ENCODE measurements at places on chromosomes 3 and 15.

DNA sequence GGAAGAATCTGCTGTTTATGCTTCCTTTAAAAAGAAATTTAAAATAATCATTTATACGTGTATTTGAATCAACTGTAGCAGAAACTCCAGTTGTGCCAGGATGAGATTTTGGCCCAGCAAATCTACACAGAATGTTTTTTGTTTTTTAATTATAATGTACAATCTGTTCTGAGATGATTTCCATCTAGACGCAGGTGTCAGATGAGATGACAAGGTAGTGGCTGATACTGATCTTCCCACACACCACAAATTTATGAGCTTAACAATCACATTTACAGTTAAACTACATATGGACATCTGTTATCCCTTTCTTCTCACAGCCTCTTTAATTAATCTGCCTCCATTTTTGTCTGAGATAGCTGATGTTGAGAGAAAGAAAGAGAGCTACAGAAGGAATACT, 23.6 kb downstream of the DCLK3 start:
- no peak for DNase-seq

DNA sequence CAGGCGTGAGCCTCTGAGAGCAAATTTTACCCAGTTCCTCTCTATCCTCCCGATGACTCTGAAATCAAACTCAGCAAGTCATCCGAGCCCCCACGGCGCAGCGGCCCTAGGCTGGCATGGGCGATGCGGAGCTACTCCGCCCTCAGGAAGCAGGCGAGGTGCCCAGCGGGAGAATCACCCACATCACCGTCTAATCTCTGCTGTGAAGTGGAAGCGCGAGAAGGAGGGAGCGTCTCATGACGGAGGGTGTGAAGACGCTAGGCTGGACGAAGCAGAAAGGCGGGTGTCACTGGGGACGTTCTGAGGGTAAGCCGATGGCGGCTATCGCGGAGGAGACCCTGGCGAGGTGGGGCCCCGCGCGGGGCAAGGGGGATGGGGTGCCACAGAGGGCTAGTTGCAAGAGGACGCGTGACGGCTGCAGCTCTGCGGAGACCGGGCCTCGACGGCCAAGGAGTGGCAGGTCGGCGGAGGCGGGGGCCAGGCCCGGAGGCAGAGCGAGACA, 9.1 kb upstream of the GNAI2 start:
- no peak for DNase-seq

- DNase-seq = no peak
These were observed 121.5 kb downstream of the OXNAD1 start for GRCh38 chr3:16386561-16386960.

- DNase-seq = no peak
These were observed 101.2 kb upstream of the KLF13 start for GRCh38 chr15:31225356-31225955.

- no peak for DNase-seq
These were observed 51.1 kb downstream of the SERP1 start for GRCh38 chr3:150495149-150495548.

GRCh38 chr3:117666325-117666724, 956.7 kb downstream of the TUSC7 start:
- DNase-seq = peak; percentile 52

DNA sequence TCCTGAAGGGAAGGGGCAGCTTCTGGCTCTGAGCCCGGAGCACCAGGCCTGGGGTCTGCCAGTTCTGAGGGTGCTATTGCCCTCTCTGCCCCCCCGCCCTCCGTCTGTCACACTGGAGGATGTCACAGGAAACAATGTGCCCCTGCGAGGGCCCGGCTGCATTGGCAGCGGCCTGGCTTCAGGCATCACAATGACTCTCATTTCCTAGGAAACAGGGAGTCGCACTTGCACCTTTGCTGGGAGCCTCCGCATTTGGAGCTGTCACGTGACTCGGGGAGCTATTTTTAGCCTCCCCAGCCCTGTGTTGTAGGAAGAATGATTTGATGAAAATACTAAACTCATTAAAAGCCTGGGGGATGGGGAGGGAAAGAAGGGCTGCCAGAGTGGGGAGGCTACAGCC, 518.9 kb downstream of the SHQ1 start:
- DNase-seq = peak; percentile 78

DNA sequence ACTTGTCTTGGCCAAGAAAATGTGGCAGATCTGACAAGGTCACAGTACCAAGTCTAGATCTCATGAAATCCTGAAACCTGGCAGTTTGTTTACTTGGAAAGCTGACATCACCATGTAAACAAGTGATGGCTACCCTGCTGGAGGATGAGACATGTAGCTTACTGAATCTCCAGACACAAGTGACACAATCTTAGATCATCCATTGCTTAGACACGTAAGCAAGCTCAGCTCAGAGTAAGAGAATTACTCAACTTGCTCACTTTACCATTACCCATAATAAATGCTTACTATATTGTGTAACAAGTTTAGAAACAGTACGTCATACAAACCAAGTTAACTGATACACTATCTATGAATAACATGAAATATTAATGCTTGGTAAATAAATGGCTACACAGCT, 263.8 kb downstream of the TBC1D5 start:
- no peak for DNase-seq

- DNase-seq = no peak
These were observed 5.5 kb downstream of the CCPG1 start for GRCh38 chr15:55402707-55403106.

DNA sequence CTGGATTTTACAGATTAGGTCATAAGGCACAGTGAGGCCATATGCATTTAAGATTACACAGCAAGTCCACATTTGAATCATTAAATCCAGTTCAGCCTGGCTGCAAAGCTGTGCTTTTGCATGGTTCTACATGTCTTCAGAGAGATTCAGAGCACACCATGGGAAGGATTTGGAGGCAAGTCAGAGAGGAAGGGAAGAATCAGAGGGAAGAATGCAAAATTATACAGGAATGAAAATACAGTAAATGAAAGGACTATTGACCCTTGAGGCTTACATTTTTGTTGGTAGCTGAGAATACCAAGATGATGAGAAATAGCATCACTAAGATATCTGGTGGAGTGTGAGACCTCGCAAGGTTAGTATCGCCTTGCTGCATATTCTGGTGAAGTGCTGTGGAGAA, 13.9 kb downstream of the FILIP1L start:
- no peak for DNase-seq

GRCh38 chr3:151371526-151371925, 13.0 kb downstream of the P2RY12 start:
- DNase-seq = no peak

- DNase-seq = no peak
These were observed 553.1 kb upstream of the PPP2R3A start for GRCh38 chr3:135412475-135412874.

DNA sequence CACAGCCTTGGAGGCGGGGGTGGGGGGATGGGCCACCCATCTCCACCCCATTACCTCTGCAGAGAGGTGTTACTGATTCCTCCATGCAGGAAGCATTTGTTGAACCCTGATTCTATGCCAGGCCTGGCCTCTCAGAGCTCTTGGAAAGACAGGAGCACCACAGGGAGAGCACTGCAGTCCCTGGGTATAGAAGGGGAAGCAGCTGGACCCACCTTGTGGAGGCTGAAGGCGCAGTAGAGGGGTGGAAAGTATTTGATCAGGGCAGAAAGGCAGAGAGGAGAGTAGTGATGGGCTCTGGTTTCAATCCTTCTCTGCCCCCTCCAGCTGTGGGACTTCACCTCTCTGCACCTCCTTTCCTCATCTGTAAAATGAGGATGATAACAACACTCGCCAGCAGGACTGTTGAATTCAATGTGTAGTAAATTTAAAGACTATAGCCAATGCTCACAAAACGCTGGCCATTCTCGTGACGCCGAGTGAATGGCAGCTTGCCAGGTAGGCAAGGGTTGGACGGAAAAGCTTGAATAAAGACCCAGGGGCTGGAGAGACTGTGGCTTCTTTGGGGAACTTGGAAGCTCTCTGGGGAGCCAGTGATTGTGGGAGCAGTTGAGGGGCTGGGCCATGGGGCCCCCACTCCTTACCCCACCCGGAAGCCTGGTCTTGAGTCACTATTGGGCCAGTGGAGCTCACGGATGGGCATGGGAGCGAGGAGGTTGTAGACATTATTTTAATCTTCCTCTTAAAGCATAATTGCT, 8.0 kb upstream of the CCDC33 start:
- no peak for DNase-seq

DNA sequence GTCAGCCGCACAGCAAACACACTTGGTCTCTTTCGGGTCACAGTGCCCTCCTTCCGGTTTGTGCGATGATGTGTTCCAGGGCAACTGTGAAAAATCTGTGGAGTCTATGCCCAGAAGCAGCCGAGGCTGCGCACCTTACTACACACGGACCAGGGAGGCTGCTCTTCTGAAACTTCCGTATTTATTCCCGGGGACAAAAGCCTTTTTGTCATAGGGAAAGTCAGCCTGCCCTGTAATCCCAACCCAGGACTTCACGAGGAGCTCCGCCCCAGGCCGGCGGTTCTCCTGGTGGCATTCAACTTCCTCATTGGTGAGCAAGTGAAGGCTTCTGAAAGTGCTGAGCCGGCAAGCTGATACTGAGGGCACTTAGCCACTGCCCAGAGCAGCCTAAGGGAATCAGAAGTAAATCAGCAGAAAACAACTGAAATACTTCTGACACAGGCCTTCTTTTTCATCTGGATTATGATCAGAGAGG, 126.5 kb downstream of the FMN1 start:
- DNase-seq = peak; percentile 20

DNA sequence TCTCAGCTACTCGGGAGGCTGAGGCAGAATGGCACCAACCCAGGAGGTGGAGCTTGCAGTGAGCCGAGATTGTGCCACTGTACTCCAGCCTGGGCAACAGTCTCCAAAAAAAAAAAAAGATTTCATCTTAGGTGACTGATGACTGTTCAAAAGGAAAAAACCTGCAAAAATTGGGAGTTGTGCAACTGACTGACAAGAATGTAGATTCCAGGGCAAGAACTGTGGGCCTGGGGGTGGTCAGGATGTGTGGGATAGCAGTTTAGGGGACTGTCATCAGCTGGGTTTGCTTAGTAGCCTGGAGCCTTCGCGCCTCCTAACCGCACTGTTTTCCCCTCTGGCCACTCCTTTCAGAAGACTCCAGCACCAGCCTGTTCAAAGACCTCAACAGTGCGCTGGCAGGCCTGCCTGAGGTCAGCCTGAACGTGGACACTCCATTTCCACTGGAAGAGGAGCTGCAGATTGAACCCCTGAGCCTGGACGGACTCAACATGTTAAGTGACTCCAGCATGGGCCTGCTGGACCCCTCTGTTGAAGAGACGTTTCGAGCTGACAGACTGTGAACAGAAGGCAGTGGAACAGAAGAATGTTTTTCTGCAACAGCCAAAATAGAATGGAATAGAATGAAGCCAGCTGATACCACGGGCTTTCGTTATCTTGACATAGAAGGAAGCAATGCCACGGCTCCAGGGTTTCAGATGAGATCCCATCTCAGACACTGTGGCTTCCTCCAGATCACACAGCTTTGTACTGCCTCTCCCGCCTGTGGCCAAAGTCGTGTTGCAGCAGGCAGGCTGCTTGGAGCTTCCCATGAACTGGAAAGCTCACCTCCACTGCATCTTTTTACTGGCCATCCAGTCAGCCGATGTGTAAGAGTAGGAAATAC, 75.3 kb upstream of the BLM start:
- no peak for DNase-seq

- DNase-seq = peak; percentile 55
These were observed 52.0 kb downstream of the ILDR1 start for GRCh38 chr3:121970047-121970446.

DNA sequence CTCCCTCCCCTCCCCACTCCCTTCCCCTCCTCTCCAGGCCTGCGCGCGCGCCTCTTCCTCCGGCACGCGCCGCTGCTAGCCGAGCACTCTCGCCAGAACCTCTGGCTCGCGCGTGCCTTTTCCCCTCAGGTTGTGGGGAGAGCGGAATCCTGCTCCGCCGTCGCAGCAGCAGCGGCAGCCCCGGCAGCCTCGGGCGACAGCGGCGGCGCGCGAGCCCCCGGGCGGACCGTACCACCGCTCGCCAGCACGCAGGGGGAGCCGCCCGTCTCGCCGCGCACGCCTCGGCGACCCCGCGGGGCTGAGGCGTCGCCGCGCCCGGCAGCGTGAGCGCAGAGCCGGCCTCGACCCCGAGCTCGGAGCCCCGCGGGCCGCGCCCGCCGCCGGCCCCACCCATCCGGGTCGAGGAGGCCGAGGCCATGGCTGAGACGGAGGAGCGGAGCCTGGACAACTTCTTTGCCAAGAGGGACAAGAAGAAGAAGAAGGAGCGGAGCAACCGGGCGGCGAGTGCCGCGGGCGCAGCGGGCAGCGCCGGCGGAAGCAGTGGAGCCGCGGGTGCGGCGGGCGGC, at the start of gene CDV3:
CDV3 (plus strand) TSS at position 58 of the 566 bp plus-strand sequence; CDS start at position 417, 359 bp downstream.
- no peak for DNase-seq

- DNase-seq = no peak
These were observed 186.4 kb upstream of the TMC3 start for GRCh38 chr15:81560405-81560804.

GRCh38 chr15:24764375-24765171, 89.0 kb downstream of the NPAP1 start:
- no peak for DNase-seq

DNA sequence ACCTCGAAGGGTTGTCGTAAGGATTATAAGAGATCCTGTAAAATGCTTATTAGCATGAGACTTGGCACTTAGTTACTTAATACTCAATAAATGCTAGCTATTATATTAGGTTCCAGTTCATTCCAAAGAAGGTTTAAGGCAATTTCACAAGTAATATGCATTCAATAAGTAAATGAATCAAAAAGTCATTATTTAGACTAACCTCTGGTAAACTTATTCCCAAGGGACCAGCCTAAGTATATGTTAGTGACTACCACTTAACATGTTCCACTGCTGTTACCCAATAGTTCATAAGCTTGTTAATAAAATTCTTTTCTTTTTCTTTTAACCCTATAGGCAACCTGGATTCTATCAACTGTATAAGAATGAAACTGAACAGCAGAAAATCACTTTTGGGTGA, 5.1 kb downstream of the PDCD10 start:
- no peak for DNase-seq

GRCh38 chr15:62818691-62819090, 223.9 kb upstream of the TPM1 start:
- DNase-seq = no peak

GRCh38 chr15:64058279-64058678, 12.0 kb upstream of the DAPK2 start:
- DNase-seq = no peak

Data from renal pelvis (tissue), 12 donors.